ENCODE measurements at places on chromosomes 2 and 18. TPM values are rescaled to one million over a fixed set of nuclear protein-coding genes. Genes with fewer than 3 reads are reported as not detected.

The ADCYAP1 gene
- not detected for total RNA-seq

The MLPH gene
- total RNA-seq = 80.9 TPM

The ZNF396 gene
- total RNA-seq = 0.48 TPM

The TEKT4 gene
- not detected for total RNA-seq

The LYG2 gene
- not detected for total RNA-seq
